NCI-H524 treated with DMSO at 0.1 percent for 48 hours (cell line): ENCODE measurements at places on chromosomes 2 and 18.
A peak's percentile ranks its signal among the peaks of the same experiment; 100 is the strongest.

DNA sequence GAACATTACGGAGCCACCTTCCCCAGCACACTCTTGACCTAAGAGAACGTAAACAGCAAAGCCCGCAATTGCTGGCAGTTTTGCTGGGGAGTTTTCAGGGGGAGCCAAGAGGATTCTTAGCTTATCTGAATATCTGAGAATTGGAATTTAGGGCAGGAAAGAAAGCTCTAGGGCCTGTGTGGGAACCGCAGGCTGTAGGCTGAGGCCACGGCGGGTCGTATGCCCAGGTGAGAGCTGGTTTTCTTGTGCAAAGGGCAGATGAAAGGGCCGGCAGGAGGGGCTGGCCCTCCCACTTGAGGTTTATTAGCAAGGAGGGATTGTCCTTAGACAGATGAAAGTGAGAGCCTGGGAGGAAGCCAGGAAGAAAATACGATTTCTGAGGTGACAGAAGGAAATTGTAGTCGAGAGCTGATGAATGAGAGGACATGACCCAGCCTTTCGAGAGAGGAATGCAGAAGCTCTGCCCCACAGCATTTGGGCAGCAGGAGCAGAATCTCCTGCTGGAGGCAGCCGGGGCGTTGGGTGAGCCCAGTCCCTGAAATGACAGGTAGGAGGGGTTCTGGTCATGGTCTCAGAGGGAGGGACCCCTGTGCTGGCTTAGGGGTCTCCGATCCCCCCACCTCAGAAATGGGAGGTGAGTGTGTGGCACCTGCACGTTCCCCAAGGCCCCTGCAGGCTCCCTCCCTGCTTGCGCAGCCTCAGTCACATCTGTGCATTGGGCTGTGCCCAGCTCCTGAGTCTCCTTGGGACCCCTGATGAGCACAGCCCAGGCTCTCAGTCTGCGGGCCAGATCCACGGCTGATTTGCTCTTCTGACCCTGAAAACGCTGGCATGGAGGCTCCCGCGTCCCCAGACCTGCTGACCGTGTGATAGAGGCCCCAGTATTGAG is 61.1 kb downstream of the CABLES1 start:
- DNase-seq = peak; percentile 71

- no peak for DNase-seq
Observed at GRCh38 chr2:70397186-70397585, 95.3 kb upstream of the FAM136A start.

- no peak for DNase-seq
Observed at GRCh38 chr18:9066817-9067306, 35.6 kb upstream of the NDUFV2 start.

GRCh38 chr2:60741576-60741975 is 14.5 kb upstream of the PAPOLG start:
- no peak for DNase-seq

DNA sequence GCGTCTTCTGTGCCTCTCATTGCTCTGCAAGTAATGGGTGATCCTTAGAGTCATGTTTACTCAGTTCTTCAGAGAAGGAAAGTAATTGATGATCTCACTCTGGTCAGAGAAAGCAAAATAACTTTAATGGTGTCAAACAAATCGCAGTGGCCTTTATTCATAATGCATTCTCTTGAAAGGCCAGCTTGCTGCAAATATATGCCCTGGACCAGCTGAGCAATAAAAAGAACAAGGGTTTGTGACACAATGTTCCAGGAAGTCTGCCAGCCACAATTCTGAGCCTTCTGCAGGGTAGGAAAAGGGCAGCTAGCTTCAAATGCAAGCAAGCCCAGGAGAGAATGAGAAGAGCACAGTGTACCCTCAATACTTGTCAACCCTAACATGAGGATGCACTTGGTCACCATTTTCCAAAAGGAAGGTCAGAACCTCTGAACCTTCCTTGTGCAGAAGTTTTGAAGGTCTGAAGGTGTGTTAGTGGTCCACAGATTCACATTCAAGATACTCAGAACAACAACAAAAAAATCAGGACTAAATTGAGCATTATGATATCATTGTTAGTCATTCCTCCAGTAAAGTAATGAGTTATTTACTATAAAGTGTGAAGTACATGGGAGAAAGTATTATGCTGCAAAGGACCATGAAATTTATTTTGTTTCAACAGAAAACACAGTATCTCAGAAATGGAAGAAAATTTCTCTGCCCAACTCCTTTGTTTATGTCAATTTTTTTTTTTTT is 355.6 kb downstream of the PAX3 start:
- DNase-seq = no peak

GRCh38 chr18:34718610-34719009 is 8.5 kb downstream of the DTNA start:
- no peak for DNase-seq

- no peak for DNase-seq
Observed at GRCh38 chr2:19490846-19491435, 132.5 kb upstream of the OSR1 start.

GRCh38 chr2:157336137-157337010 is 10.8 kb upstream of the ERMN start:
- DNase-seq = no peak

GRCh38 chr18:8609659-8610458 is 622 bp downstream of the RAB12 start:
- no peak for DNase-seq

GRCh38 chr2:179636995-179637394 is 224.4 kb downstream of the ZNF385B start:
- DNase-seq = no peak

DNA sequence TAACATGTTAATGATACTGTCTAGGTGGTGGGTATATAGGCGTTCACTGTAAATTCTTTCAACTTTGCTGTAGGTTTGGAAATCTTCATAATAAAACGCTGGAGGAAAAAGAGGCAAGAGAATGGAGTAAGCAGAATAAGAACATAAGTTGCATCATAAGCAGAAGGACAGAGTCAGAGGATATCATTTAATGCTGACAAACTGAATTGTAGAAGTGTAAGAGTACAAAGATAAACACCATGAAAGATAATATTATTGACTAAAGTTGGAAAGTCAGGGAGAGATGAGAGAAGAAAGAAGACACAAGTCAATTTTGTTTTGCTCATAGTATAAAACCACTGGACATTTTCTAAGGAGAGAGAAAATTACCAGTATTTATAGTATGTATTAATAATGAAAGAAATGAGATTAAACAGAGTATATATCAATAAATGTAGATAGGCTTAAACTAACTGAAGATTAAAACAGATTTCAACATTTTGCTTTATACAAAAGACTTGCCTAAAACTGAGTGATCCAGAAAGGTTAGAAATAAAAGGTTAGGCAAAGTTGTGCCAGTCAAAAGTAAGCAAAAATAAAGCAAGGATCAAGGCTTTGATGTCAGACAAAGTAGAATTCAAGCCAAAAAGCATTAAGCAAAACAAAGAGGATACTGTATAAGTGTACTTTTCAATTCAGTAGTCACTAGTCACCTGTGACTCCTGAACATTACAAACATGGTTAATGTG is 42.4 kb upstream of the VIT start:
- DNase-seq = no peak

DNA sequence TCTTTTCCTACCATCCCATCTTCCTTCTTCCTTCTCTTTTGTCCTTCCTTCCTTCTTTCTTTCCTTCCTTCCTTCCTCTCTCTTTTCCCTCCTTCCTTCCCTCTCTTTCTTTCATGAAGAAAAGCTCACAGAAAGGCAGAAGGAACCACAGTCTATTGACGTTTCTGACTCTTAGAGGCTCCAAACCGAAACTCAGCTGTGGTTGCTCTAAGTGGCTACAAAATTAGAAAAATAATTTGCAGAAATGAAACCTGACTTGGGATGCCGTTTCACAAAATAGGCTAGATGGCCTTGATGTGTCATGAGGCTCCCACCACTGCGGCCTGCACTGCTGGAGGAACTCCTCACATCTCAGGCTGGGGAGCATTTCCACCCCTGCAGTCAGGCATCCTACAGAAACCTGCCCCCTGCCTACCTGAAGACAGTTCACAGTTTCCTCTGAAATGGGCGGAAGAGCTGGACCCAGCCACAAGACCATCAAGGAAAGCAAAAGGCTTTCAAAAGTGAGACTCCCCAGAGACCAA is 165.6 kb downstream of the SMAD7 start:
- no peak for DNase-seq

- DNase-seq = no peak
Observed at GRCh38 chr2:98505971-98506664, 61.5 kb downstream of the INPP4A start.

- peak; percentile 32 for DNase-seq
Observed at GRCh38 chr2:211901226-211901846, 637.3 kb downstream of the ERBB4 start.

DNA sequence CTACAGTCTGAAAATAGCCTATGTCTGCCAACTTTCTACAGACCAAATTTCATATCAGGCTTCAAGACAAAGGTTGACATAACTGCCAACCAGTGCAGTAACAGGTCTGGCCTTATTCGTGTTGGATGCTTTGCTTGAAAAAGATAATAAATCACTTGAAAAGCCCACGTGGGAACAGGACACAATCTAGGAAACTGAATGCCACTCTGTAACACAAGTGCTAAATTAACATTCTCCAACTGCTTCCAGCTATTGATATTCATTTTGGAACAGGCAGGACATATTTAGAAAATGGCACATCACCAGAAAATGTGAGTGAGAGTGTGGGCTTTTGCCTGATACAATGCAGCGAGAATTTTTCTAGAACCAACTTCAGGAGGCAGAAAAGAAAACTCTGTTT is 165.9 kb upstream of the CCDC150 start:
- DNase-seq = no peak

GRCh38 chr2:200604571-200605255 is 18.9 kb downstream of the AOX1 start:
- DNase-seq = peak; percentile 6

DNA sequence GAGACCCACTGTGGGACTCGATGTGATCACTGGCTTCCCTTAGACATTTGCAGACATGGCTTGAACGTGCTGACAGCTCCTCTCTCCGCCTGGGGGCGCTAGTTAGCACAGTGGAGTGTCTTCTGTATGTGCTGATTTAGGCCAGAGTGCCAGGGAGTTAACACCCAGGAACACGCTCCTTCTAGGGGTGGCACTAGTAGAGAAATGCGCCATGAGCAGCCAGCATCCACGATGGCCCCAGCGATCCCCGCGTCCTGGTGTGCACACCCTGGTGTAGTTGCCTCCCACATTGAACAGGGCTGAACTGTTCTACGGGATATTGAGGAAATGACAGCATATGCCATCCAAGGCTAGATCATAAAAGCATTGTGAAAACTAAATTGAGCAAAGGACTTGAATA is 11.4 kb upstream of the NMUR1 start:
- DNase-seq = no peak

DNA sequence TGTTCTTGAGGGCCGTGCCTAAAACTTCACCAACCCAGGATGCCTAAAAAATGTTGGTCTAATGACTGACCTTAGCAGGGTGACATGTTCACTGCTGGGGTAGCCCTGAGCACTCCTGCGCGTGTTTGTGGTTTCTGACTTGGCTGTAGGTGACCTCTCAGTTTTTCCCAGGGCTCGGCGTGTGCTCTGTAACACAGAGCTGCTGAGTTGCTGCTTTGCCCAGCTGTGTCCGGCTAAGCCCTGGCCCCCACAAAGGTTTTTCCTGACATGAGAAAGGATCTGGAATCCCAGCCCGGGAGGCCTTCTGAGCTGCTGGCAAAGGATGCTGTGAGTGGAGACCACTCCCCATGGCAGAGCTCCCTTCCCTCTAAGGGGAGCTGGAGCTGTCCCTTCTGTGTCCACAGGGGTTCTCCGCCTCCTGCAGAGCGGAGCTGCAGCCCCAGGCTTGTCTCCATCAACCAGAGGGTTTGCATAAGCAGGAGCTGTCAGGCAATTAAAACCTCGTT is 52.7 kb downstream of the CRIM1 start:
- no peak for DNase-seq

- DNase-seq = no peak
Observed at GRCh38 chr2:105866216-105867185, 121.8 kb downstream of the NCK2 start.

GRCh38 chr2:178191004-178191508 is 3.3 kb upstream of the OSBPL6 start:
- DNase-seq = no peak
